ENCODE measurements at places on chromosomes 1 and 21.
A peak's percentile ranks its signal among the peaks of the same experiment; 100 is the strongest.

GRCh38 chr1:178498896-178499675 is 2.3 kb upstream of the CLEC20A start:
- no peak for DNase-seq

GRCh38 chr1:196002906-196003305 is 605.3 kb downstream of the KCNT2 start:
- DNase-seq, result no peak

- DNase-seq, result no peak
These were observed 2.3 kb downstream of the UTP11 start for GRCh38 chr1:38014724-38015424.

GRCh38 chr1:183022202-183023145 is 746 bp upstream of the LAMC1 start:
- peak; percentile 48 for DNase-seq

DNA sequence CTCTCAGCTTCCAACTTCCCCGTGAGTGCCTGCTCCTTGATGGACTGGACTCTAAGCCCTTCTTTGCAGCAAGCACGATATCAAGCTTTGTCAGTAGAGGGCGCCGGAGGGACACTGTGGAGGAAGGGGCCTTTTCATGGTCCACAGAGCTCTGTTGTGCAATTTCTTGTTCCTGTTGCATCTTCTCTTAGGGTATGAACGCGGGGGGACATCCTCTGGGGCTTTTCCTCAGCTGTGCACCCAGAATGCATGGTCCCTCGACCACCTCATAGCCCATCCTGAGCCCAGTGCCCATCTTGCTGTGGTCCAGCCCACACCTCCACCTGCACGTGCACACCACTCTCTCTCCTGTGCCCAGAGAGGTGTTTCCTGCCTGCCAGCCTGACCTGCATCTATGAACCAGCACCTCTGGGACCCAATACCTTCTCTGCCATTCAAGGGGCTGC is 556.8 kb downstream of the PTPRU start:
- DNase-seq, result no peak

- DNase-seq, result no peak
These were observed 198.7 kb downstream of the KCNJ6 start for GRCh38 chr21:37717534-37717933.

DNA sequence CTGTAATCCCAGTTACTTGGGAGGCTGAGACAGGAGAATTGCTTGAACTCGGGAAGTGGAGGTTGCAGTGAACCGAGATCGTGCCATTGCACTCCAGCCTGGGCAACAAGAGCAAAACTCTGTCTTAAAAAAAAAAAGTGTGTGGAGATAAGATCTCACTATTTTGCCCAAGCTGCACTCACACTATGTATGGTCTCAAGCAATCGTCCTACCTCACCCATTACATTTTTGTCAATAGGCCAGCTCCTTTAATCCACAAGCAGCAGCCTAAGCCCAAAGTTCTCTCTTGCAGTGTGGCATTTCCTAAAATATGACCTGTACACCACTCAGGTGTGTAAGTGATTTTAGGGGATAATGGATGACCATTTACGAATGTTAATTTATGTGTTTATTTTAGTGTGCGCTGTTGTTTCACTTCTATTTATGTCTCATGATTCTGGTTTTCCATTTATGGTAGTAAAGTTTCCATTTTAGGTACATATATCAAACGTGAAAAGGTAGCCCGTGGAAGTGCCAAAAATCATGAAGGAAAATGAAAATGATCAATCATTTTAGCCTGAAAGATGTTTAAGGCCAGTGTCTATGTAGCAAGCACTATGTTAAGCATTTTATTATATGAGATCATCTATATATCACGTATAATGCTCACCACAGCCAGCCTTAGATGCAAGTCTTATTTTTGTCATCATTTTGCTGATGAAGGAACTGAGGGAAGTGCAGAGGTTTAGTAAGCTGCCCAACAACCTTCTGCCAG is 5.6 kb downstream of the LCK start:
- no peak for DNase-seq

DNA sequence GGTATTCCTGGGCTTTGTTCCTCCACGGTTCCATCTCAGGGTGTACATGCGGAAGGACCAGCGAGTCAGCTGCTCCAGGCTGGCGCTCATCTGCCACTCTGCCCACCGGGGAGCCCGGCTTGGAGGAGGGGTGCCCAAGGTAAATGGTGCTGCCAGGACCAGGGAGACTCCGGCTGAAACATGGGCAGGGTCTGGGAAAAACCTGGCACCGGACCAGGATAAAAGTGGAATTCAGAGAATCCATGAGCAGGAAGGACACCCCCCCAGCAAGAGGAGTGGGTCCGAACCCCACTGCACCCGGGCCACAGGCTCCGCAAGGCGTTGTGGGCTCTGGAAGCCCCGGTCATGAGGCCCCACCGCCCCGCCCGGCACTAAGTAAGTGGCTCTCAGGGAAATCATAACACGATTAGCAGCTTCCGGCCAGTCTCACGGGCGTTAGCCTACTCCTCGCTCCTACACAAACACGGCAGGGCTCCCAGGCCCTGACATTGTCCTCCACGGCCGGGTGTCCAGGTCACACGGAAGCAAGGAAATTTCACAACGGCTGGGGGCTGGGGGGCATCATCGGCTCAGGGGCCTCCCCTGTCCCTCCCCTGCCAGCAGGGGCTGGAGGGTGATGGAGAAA is 21.1 kb downstream of the MEGF6 start:
- DNase-seq, result no peak

- DNase-seq, result peak; percentile 67
These were observed 28.1 kb downstream of the AHDC1 start for GRCh38 chr1:27575840-27576331.

- no peak for DNase-seq
These were observed 12.3 kb upstream of the HES5 start for GRCh38 chr1:2542246-2542915.

DNA sequence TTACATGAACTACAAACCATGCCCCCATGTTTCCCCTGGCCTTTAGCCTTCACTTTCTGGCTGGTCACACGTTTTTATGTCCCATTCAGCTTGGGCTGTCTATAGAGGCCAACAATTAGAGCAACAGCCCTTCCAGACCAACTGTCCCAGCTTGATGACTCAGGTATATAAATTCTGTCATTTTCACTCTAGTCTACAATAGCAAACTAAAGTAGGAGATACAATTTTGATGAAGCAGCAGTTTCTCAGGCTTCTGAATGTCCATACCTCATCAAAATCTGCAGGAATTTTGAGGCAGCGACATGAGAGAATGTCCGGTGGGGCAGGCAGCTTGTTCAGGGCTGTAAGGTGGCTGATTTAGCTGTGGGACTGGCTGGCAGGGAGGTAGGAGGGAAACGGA is 45.6 kb upstream of the VAV3 start:
- no peak for DNase-seq

DNA sequence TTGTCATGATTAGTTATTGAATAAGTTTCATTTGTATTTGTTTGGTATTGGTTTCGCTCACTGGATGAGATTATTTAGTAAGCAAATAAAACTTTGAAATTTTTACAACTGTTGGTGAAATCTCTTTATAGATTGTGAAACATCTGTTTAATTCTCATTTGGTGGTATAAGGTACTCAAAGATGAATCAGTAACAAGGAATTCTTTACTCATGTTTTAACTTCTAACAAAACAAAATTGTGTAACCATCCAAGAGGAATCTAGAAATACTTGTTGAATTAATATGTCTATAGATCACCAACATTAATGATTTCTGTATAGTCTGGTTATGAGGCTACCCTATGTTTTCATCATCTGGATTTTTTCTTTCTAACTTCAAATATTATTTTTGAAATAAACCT is 62.8 kb upstream of the USP25 start:
- DNase-seq, result no peak

- no peak for DNase-seq
These were observed 19.9 kb downstream of the IRF2BP2 start for GRCh38 chr1:234589854-234590620.

GRCh38 chr21:28393279-28393678 is 599.4 kb downstream of the LTN1 start:
- DNase-seq, result no peak

GRCh38 chr21:37460196-37460595 is 93.6 kb downstream of the DYRK1A start:
- DNase-seq, result no peak

DNA sequence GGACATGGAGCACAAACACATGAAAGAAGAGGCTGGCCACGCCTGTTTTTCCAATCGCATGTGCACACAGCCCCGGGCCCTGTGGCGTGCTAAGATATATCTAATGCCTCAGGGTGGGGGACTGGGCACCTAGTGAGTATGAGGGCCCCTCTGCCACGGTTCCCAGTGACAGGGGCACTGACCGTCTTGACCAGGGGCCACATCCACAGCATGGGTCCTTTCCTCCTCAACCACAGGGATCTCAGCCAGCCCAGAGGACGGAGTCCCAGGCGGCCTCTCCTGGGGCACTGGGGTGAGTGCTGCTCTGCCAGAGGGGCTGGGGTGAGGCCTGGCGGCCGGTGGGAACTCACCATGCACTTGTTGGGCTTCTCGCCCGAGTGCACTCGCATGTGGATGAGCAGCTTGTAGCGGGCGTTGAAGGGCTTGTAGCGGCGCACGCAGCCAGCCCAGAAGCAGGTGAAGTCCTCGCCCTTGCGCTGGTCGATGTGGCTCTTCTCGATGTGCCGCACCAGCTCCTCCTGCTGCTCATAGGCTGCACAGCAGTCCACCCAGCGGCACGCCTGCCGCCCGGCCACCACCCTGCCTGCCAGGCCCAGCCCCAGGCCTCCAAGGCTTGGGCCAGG is 134.7 kb downstream of the DMRTB1 start:
- no peak for DNase-seq

DNA sequence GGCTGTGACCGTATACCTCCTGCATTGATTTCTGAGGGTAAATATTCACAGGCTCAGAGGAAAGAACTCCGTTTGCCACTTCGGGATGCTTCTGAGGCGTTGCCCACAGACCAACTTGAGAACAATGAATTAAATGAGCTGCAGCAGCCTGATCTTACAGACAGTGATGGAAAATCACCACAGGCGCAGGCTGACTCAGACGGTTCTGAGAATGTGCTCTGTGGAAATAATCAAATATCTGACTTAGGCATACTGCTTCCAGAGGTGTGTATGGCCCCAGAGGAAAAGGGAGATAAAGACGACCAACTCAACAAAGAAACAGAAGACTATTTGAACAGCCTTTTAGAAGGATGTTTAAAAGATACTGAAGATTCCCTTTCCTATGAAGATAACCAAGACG is 76.7 kb upstream of the SCCPDH start:
- DNase-seq, result no peak

DNA sequence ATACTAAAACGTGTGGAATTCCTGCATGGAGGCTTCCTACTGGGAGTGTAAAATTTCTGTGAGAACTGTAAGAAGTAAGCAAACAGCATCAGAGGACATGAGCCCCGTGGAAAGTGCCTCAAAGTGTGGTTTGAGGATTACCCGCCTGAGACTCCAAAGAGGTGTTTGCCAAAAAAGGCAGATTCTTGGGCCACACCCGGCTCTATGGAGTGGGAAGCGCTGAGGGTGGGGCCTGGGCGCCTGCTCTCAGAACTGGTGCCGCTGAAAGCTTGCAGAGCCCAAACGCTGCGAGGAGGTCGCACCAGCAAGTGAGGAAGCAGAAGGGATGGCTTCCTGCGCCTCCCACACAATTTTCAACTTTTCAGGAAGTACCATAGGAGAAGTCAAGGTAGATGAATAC is 43.0 kb upstream of the PSEN2 start:
- no peak for DNase-seq

GRCh38 chr1:202586018-202586821 is 124.0 kb downstream of the SYT2 start:
- no peak for DNase-seq

DNA sequence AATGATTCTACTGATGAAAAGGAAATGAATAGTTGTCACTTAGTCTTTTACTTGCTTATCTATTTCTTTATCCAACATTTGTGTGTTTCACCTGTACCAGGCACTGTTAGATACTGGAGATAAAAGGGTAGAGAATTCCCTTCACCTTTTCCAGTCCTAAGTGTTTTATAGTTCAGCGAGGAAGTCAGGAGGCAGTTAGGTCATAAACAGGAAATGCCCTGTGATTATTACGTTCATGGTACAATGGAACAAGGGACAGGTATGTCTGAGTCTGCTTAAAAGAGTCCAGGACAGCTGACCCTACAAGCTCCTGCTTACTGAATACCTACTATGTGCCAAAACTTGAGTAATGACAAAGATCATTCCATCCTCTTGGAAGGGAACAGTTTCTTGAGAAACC is 77.8 kb downstream of the TNR start:
- DNase-seq, result no peak

DNA sequence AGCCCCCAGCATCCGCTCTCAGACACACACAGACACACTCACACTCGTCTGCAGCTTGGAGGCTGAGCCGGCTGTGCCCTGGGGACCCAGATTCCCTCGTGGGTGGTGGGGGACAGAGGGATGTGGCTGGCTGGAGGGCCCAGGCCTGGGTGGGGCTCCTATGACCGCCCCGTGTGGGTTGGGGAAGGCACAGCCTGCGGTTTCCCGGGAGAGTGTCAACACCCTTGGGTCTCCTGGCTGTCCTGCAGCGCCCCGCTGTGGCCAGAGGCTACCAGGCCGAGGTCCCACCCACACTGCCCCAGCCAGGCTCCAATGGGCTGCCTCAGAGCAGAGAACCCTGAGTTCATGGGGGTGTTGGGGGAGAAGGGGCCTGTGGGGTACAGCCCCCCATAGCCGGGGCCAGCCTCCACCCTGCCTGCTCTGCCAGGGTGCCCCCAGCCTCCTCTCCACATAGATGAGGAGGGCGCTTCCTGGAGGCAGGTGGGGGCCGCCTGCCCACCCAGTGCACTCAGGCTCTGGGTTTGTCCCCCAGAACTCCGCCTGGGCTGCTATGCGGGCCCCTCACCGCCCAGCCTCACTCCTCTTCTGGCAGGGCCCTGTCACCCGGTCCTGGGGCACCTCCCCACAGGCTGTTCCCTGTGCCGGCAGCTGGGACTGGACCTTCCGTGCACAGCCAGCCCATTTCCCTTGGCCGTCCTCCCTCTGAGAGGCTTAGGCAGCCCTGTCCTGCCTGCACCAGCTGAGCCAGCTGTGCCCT is at the start of gene TTC34:
Gene TTC34, minus strand, starts transcription at position 159 of the 757 bp plus-strand sequence. CDS start 866 bp downstream, outside the sequence.
- DNase-seq, result no peak

DNA sequence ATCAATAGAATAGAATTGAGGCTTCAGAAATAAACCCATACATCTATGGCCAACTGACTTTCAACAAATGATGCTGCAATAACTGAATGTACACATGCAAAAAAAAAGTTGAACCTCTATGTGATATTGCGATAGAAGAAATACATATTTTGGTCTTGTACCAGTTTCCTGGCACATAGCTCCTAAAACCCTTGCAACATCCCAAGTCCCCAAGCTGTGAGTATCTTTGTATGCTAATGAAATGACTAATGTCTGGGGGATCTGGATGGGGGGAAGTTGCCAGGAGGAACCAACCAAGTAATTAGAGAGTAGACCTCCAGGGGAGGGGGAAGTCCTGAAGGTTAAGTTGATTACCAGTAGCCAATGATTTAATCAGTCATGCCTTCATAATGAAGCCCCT is 24.4 kb downstream of the BLZF1 start:
- DNase-seq, result no peak

- no peak for DNase-seq
These were observed 88.9 kb downstream of the NTNG1 start for GRCh38 chr1:107229711-107230110.

GRCh38 chr1:53295295-53295694 is 32.6 kb downstream of the LRP8 start:
- no peak for DNase-seq

GRCh38 chr1:183585038-183585437 is 5.2 kb downstream of the NCF2 start:
- DNase-seq, result no peak

Data from GM12892 (cell line).